ENCODE measurements at places on chromosomes 1 and 21. TPM values are rescaled to one million over a fixed set of nuclear protein-coding genes. Genes with fewer than 3 reads are reported as not detected.

Gene FCRL5
- under 0.01 TPM for total RNA-seq

Gene TEKT2
- total RNA-seq, result 0.21 TPM

DNA sequence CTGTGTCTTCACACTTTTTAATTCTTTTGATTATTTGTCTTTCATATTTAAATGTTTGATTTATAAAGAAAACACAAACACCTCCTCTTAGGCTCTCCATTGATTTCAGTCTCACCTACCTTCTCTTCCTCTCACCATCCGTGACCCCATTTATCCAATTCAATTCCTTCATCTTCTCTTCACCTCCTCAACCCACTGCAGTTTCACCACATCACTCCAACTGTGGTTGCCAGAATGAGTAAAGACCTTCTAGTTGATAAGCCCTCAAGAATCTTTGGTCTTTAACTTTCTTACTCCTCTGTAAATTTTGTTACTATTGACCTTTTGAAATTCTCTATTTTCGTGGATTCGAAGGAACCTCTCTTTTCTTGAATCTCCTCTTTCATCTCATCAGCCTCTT, 260.7 kb downstream of the CHRM3 start:
- no peak for DNase-seq

DNA sequence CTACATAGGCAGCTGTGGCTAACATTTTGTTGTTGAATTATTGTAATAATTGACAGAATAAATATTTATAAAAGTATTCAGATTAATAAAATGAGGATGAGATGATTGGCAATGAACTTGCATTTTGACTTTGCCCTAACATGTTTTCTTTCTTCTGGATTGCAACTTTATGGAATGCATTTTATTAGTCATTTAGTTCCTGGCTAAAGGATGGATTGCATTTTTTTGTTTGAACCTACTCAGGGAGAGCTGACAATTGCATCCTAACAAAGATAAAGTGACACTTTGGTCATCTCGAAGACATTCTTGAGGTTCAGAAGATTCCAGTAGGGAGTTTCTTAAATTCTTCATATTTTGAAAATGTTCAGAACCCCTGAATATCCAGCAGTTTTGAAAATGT, 37.5 kb downstream of the PGM1 start:
- DNase-seq, result no peak

Measured in pulmonary artery endothelial cell (primary cell).